Germinal center (tissue), 1 donor: ENCODE measurements at places on chromosomes 3 and 15.

DNA sequence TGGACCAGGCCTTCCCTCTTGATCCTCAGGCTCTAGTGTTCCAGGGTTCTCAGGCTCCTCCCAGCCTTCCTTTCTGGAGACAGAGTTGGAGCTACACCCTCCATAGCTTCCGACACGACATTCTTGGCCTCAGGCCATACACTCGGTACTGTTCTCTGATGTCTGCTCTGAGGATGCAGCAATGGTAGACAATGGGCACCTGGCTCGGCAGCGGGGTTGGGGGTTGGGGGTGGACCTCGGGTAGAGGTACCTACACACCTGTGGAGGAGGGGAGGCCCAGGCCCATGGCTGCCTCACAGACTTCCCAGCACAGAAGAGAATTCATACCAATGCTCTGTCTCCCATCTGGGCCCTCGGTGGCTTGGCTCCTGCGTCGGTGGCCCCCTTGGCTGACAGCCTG lies 21.4 kb downstream of the CCDC13 start:
- no peak for DNase-seq

DNA sequence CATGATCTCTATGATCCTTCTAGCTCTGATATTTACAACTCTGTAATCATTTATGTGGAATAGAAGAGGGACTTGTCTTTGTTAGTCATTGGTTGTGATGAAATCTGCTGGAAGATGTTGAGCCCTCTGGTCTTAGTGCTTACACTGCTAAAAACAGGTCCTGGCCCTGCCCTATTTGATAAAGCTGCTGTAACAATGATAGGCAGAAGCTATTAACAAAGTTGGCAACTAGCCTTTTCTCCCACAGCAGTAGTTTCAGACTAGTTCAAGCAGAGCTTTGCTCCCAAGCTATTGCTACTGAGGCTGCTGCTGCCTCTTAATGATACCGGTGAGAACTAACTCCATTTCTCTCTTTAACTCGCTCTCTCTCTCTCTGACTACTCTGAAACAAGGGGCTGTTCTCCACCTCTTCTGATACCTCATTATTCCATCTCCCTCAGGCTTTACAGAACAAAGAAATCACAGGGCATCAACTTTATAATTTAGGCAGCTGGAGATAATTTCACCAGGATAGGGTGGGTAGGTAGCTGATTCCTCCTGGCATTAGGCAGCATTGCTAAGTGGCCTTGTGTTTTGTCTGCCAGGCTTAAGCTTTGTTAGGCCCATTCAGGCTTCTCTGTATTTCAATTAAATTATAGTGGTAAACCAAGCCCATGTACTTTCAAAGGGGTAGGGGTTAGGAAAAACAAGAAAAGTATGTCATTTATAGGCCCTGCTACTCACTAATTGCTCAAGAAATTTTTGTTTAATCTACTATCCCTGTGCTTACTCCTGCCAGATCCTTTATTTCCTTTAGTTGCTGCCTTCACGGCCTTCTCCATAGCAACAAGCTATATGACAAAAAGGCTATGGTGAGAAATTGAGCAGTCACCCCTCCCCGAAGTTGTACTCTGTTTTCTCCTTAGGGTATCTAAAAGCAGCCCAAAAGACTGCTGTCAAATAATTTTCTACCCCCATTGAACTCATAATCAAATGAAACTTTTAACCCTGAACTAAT lies 139.6 kb downstream of the RBPMS2 start:
- no peak for DNase-seq

- DNase-seq, result no peak
Observed at GRCh38 chr3:30073622-30074021, 532.8 kb upstream of the TGFBR2 start.

DNA sequence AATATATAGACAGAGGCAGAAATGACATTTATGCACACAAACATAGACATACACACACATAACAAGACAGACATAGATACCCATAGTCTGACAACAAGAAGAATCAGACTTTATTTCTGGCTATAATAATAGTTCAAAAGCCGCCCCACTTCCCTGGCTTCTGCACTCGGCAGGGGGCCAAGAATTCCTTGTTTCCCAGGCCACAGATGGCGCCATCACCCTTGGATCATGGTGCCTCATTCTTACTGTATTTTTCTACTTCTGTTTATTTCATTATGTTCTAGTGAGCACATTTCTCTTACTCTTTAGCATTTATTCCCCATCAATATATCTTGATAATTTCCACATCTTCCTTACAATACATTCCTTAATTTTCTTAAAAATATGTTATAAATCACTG lies 387.5 kb downstream of the NLGN1 start:
- no peak for DNase-seq

- no peak for DNase-seq
Observed at GRCh38 chr3:52092271-52092660, 35.9 kb upstream of the DUSP7 start.

DNA sequence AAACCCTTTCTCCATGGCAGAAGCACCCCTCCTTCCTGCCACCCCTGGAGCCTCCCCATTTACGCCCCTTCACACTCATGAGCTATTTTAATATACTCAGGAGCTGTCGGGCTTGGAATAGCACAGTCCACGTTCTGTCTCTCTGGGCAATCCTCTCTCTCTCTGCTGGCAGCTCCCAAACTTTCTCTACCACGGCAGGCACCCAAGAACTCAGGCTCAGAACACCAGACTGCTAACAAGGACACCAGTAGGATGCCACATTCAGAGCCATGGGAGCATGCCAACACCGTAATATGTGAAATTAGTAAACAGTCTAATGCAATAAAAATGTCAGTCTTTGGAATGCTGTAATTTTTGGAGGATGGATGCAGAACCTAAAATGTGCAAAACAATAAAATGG lies 19.3 kb downstream of the TNFAIP8L3 start:
- DNase-seq, result no peak

GRCh38 chr3:143288944-143289343 lies 169.4 kb downstream of the CHST2 start:
- DNase-seq, result no peak

GRCh38 chr3:68025189-68025588 lies 370.8 kb upstream of the SUCLG2 start:
- DNase-seq, result no peak

GRCh38 chr15:53360881-53361280 lies 398.6 kb downstream of the WDR72 start:
- DNase-seq, result no peak

DNA sequence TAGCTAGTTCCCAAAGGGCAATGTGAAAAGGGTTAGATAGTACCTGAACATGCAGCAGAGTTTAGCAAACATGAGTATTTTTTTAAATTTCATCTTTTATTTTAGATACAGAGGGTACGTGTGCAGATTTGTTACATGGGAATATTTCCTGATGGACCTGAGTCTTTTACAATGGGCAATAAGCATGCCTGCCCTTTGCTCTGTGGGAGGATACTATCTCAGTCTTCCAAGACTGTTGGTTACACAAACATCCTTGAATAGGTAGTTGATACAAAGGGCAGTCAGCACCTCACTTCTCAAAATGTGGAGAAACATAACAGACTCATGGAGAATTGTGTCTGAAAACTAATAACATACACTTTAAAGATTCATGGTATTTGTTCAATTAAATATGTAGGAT lies 103.3 kb downstream of the GOLIM4 start:
- DNase-seq, result no peak

GRCh38 chr3:48435774-48436476 lies 4.0 kb downstream of the CCDC51 start:
- DNase-seq, result peak; percentile 90

- DNase-seq, result no peak
Observed at GRCh38 chr3:2082871-2083480, 15.7 kb upstream of the CNTN4 start.

GRCh38 chr3:27726240-27726639 lies 4.1 kb upstream of the EOMES start:
- no peak for DNase-seq

GRCh38 chr3:60146121-60146520 lies 1096.3 kb upstream of the CFAP20DC start:
- DNase-seq, result no peak

- DNase-seq, result no peak
Observed at GRCh38 chr3:65687741-65688140, 351.0 kb downstream of the MAGI1 start.

DNA sequence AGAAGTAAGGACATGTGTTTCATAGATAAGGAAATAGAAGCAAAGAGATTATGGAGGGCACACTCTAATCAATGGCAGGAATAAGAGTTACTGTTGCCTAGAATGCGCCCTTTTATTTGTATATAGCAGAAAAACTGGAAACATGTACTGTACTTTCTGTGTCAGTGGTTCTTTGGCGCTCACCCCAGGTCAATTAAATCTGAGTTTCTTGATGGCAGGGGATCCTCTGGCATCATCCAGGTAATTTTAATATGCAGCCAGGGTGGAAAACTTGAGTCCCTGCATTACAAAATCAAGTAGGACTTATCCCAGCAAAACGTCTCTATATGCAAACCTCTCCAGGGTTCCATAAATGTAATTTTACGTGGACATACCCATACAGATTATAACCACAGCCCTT lies 284.1 kb downstream of the IL5RA start:
- DNase-seq, result no peak

DNA sequence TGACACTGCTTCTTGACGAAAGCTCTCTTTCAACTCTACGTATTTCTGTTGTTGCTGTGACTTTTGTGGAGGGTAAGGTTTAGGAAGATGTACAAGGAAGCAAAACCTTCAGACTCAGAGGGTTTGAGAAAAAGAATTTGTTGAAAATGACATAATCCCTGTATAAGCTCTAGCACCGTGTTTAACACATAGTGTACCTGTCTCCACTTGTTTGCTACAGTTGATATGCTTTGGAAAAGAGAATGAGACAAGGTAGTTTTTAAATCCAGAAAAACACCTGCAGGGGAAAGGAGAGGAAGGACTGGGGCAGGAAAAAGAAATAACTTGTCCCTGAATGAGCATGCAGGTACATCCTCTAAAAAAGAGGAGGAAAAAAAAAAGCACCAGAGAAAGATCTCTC lies 29.6 kb upstream of the CP start:
- DNase-seq, result no peak

GRCh38 chr15:71105444-71105843 lies 9.8 kb upstream of the THSD4 start:
- no peak for DNase-seq

- DNase-seq, result no peak
Observed at GRCh38 chr3:41001556-41001955, 197.7 kb upstream of the CTNNB1 start.

DNA sequence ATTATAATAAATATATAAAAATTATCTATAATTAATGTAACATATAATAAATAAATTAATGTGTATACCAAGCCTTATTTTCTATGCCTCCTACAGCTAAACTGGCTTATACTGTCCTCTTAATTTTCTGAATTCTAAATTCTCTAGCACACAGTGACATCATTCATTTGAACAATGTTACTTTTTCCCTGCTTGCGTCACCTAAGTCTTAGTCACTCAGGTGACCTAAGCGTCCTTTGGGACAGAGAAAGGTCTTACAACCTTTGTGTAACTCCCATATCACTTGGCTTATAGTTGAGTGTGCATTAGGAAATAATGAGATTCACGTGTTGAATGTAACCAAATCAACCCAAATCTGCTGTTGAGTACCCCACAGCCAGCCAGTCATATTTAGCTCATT lies 48.5 kb upstream of the KCNMB2 start:
- DNase-seq, result no peak

DNA sequence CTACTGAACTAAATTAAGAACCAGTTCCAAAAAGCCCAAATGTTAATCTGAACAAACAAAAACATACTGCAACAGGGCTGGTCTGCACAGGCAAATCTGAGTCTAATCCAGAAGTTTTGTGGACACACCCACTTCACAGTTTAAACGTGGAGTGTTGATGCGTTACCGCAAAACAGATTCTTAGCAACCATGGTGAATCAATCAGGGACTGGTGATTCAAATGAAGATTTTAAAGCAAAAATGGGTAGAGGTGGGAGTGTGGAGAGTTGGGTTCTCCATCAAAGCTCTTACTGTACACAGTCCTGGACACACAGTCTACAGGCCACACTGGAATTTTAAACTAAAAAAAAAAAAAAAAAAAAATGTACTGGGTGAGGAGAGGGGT lies 5.2 kb downstream of the ANXA2 start:
- DNase-seq, result no peak

DNA sequence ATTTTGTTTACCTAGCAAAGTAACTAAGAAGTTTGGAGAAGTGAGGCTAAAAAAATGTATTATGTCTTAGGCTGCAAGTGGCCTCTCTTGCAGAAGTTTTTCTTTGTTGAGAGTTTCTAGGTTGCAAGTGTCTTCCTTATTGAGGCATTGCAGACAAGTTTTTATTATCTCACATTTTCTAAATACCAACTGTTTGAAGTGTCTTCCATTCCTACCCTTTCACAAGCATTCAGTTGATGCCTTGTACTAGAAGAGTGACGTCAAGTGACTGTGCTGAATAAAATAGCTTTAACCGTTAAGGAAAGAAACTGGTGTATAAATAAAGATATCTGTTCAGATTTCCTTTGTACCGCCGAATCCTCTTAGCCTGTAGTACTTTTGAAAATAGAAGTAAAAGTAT lies 123.3 kb downstream of the ALCAM start:
- no peak for DNase-seq

DNA sequence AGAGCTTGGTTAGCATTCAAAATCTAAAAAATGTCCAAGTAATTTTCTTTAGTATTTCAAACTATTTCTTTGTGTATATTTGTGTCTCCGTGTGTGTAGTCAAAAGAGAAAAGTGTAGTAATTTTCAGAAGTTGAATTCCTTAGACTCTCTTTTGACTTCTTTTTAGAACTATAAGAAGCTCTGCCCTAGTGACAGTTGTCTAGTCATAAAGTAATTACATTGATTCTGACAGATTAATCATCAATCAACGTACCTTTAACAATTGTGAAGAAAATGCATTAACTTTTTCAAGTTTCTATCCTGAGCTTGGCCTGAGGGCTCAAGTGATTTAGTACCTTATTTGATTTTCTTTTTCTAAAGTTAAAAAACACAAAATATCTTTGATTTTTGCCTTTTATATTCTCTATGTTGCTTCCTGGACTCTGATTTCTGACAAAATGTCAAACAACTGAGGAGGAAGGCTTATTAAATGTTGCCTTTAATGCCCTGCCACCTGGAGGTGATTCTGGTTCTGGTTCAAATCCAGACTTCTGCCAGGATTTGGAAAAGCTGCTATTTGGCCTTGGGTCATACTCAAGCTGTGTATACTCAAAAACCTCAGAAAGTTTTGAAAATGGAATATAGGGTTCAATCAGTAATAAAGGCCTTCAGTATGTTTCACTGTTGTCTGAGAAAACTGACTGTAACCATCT lies 653.6 kb downstream of the NSUN3 start:
- DNase-seq, result no peak

GRCh38 chr15:91216000-91216399 lies 115.9 kb downstream of the SV2B start:
- DNase-seq, result no peak
